Stimulated activated CD8-positive, alpha-beta memory T cell treated with anti-CD3 and anti-CD28 coated beads, Interleukin-4, amount 100 ng/mL, for 1 hour (primary cell): ENCODE measurements at places on chromosomes 6 and 20.

DNA sequence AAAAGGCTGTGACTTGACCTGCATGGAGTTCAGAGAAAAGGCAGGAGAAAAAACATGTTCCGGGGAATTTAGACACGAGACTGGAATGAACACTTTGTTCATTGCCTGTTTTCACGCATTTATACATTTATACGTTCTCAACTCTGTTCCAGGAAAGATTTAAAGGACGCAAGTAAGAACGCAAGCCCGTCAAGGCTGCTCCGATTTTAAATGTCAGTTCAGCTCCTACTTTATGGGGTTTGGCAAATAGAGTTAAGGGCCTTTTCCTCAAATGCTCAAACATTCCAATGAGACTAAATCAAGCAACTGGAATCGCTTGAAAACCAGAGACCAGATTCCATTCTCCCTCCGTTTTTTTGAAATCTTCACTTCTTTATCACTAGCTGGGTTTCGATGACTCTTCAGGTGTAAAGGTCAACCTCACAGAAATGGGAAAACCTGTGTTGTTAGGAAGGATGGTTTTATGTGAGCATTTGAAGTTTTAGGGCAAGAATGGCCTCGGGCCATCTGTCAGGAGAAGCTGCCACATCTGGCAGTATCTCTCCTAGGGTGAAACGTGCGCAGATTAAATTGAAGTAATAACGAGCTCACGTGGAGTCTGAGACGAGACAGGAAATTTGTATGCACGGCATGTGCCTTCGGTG lies 24.9 kb downstream of the TTLL2 start:
- DNase-seq, result no peak

DNA sequence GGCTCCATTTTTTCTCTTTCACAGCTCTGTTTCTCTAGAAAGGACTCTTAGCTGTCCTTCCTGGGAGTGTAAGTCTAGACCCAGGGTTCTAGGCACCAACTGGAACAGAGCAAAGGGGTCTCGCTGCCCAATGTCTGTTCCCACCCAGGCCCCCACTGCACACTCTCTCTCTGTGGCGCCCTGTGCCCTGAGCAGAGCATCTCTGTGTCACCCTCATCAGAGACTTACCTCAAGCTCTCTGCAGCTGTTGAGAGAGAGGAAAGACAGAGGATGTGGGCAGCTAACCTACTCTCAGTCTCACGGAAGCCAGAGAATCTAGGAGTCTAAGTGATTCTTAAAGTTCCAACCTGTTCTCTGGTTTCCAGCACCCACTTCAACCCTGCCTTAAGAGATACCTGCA lies 9.5 kb downstream of the NCR2 start:
- DNase-seq, result no peak

- no peak for DNase-seq
These were observed 23.1 kb upstream of the BMP7 start for GRCh38 chr20:57289391-57290177.

GRCh38 chr6:15506066-15506465 lies 156.8 kb downstream of the DTNBP1 start:
- DNase-seq, result no peak

DNA sequence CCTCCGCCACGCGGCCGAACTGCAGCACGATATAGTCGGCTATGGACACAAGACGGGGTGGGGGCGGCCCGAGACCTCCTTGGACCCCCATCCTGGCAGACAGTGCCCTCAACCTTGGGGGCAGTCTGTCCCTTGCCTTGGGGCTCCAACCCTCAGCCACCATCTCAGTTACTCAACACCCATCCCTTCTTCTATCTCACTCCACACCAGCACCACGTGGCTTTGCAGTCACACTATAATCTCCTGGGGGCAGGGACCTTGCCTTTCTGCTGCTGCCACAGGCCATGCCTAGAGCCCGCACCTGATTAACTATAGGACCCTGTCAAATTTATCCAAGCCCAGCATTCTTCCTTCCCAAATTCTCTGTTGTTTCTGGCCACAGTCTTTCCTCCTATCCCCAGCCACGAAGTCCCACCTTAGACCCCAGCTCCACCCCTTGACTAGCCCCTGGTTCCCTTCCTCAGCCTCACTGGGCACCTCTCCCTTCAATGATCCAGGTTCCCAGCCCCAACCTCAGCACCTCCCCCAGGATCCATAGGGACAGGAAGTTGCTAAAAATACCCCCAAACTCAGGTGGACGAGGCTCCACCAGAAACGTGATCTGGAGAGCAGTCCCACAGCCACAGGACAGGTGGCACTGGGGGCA lies 1.7 kb upstream of the TEAD3 start:
- DNase-seq, result no peak

DNA sequence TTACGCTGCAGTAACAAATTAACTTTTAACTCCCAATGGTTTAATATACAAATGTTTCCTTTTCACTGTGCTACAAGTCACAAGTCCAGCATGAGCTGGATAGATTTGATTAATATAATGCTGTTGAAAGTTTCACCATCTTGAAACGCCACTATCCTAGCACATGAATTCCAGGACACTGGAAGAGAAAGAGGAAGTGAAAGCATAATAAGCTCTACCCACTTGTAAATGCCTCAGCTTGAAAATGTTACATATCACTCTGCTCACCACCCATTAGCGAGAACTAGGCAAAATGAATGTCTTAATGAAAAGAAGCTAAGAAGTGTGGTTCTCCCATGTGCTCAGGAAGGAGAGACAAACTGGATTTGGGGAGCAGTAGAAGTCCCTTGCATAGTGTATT lies 46.9 kb downstream of the PCSK2 start:
- DNase-seq, result no peak

DNA sequence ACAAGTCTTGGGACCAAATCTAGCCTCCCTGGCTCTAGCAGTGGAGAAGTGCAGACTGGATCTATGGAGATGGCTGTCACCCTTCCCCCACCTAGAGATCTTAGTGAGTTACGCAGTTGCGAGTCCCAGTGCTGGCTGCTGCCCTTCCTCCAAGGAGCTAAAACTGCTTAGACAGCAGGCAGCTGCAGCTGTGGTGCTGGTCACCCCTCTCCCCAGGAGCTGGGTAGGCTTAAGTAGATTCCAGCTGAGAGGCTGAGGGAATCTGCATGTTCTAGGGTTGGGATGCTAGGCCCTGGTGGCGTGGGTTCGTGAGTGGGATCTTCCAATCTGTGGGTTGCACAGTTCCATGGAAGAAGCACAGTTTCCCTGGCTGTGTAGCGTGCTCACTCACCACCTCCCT lies 120.2 kb downstream of the SLC35B3 start:
- no peak for DNase-seq

GRCh38 chr6:157278171-157278570 lies 45.1 kb downstream of the TMEM242 start:
- no peak for DNase-seq

- DNase-seq, result no peak
These were observed 132.3 kb downstream of the ISM1 start for GRCh38 chr20:13353261-13353945.

- DNase-seq, result no peak
These were observed 57.6 kb downstream of the NRSN1 start for GRCh38 chr6:24183584-24183983.
